Fibroblast of mammary gland (primary cell): ENCODE measurements at places on chromosomes 2 and 18.

- DNase-seq, result no peak
Observed at GRCh38 chr2:26978061-26978596, 7.7 kb downstream of the MAPRE3 start.

DNA sequence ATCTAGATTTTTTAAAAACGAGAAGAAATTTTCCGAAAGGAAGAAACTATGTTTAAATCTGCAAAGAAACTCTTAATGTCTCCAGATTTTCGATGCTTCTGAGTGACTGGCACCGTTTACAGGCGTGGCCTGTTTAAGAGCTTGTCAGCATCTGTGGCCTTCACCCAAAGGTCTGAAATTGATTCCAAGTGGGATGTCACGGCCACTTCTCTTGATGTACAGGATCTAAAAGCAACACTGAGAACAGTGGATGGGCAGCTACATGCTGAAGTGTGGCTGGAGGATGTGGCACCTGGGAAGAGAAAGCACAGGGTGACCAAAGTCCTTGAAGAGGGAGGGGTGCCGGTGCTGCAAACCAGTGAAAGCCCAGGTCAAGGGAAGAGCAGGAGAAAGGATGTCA is 28.0 kb downstream of the EMILIN2 start:
- no peak for DNase-seq

GRCh38 chr2:224025874-224026273 is 13.2 kb downstream of the SERPINE2 start:
- no peak for DNase-seq

DNA sequence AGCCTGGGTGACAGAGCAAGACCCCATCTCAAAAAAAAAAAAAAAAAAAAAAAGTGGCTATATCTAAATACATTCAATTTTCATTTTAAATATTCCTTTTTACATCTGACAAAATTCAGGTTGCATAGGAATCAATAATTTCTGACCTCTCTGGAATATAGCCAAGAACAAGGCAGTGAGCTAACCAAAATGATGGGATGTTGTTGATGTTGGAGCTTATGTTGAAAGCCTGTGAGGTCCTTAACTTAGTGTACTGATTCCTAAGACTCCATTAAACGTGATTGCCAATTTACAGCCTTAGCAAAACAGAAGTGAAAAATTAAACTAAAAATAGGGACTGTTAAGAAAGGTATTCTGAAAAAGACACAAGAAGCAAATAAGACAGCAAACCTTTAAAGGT is 109.6 kb downstream of the MEP1B start:
- DNase-seq, result peak; percentile 33

DNA sequence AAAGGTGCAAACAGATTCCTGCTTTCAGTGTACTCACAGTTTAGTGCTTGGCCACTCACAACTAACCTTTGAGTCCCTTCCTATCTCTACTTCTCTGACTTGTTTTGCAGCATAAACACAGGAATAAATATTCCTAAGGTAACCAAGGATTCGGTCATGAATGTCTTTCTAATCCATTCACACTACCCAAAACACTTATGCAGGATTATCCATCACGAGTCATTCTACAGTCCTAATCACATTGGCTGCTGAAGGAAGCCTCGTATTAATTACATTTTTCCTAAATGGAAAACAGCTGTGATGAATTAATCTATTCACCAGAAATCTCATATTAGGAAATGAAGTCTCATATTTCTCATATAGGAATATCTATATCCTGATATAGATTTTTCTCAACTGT is 16.3 kb downstream of the RDH14 start:
- peak; percentile 41 for DNase-seq

DNA sequence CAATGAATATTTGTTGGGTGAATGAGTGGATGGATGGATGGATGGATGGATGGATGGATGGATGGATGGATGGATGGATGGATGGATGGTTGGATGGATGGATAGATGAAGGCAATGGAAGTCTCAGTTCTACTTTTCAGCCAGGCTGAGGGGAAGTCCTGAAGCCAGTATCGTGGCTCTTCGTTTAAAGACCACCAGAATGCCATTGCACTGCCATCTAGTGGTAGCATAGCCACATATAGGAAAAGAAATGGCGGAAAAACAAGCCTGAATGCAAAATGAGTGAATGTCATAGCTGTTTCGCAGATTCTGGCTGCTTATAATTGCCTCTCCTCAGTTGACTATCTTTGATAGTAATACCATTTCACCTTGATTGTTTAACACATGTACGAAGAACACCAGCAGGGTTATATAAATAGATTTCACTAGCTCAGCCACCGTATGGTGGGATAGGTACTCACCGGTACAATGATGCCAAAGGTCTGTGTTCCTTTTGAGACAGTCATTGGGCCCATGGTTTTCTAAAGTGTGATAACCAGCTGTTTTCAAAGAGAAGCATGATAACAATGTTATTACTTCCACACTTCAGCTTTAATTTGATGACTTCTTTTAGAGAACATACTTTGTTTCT is 62.3 kb upstream of the GREB1L start:
- DNase-seq, result peak; percentile 79

DNA sequence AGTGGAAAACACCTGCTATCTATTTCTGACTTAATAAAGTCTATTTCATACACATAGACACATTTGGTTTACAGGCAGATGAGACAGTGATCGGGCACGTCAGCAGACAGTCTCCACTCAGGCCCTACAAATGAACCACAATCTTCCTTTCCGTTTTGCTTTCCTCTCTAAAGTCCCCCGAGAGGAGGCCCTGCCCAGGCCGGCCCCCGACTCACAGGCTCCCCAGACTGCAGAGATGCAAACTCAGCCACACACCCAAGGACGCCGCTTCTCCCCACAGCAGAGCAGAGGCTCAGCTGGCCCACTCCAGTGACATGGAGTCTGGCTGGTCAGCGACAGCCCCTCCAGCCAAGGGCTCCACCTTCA is 9.3 kb upstream of the MTERF4 start:
- no peak for DNase-seq

DNA sequence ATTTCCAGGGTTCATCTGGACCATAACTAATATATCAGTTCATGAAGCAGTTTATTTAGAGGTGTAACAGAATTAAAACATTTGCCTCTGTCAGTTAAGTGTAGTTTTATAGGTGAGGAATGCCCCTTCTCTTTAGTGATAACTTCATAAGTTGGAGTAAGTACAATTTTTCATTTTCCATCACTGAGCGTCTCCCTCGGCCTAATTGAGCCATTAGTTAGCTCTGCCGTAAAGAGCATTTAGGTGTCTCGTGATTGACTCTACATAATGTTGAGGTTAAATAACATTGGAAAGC is 88.4 kb downstream of the UGGT1 start:
- DNase-seq, result no peak

- peak; percentile 25 for DNase-seq
Observed at GRCh38 chr2:75079575-75079974, 119.7 kb downstream of the TACR1 start.

- DNase-seq, result peak; percentile 40
Observed at GRCh38 chr2:156430236-156430979, 5.8 kb upstream of the GPD2 start.

GRCh38 chr2:147630585-147630984 is 214.2 kb upstream of the ACVR2A start:
- DNase-seq, result peak; percentile 9

- peak; percentile 86 for DNase-seq
Observed at GRCh38 chr2:55425431-55425831, 5.8 kb upstream of the CCDC88A start.

DNA sequence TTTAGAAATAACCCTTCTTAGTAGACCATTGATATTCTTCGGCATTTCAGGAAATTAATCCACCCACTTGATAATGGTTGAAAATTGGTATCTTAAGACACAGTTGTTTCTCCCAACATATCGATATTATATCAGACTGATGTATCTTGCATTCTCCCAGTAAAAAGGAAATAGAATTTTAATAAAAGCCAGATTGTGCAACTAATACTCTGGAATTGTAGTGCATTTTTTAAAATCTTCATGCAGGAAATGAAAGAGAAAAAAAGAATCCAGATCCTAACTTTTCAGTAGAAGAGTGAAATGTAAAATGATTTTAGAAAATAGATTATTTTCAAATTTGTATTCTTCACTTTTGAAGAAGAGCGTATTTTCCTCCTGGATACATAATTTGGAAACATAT is 1168.4 kb downstream of the DPP10 start:
- DNase-seq, result no peak

GRCh38 chr2:586641-587076 is 90.5 kb downstream of the TMEM18 start:
- no peak for DNase-seq

DNA sequence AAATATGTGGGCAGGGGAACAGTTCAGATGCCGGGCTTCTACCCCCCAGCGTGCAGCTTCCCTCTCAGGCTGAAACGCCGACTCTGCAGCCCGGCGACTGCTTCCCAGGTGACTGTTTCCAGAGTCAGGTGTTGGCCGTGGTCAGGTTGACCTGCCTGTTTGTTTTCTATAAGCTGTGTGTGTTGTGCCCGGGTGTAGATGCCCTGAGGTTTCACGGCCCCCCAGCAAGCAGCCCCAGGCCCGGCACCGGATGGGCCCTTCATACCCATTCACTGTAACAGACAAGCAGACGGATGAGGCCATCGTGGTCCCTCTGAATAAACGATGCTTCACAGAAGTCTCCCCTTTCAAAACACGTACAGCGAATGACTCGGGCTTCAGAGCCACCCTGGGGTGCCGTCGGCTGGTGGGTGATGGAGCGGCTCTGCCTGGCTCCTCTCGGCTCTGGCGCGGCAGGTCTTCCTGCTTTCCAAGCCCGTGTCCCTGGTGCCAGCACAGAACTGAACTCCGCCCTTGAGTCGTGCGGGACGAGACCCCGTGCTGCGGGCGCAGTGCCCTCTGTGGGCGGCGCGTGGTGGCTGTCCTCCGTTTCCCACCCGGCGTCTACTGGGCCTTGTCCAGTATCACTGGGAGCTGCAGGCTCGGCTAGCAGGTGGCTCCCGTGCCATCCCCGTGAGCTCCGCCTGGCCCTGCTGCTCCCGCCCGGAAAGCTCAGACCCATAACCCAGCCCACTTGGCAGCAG is 15.0 kb upstream of the KCNG2 start:
- no peak for DNase-seq

GRCh38 chr2:217839073-217839749 is 163.6 kb downstream of the TNS1 start:
- no peak for DNase-seq

DNA sequence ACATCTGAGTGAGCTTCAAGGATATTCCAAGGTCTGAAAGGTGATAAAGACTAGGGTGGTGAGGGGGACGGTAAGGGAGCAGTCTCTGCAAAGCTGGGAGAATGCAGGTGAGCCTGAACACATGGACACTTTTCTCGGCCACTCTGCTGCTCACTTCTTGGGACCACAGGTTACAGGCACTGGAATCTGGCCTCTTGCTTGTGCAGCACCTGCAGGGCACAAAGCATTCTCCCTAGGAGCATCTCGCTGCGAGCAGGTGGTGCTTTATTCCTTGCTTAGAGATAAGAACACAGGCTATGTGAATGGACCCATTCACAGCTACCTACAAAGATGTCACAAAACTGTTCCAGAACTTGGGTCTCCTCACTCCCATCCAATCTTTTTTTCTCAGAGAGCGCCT is 153.2 kb downstream of the DDX1 start:
- DNase-seq, result no peak

GRCh38 chr2:211281430-211282073 is 725.2 kb downstream of the CPS1 start:
- DNase-seq, result no peak

DNA sequence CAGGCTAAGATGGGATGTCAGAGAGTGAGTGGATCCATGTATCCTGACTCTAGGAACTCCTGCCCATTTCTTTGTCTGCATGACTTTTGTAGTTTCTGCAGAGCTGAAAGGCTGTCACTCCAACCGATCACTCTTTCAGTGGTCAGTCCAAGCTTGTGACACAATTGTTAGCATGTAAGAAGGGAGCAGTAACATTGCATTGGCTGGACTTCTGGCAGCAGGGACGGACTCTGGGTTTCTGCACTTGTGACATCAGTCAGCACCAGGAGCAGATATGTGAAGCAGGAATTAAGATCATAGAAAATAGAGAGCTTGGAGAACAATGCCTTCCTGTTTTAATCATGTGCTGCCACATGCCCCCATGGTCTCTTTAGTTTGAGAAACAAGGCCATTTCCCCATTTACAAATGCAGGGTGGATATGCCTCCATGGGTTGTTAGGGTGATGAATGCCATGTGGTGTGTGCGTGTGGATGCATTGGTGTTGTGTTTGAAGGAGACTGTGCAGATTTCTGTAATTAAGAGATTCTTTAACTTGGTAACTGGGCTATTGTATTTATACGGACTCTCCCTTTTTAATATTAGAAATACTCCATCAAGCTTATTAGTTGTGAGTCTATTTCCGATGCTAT is 214.3 kb upstream of the EPHA4 start:
- DNase-seq, result no peak

- DNase-seq, result no peak
Observed at GRCh38 chr2:111054791-111055691, 65.7 kb upstream of the BCL2L11 start.

- no peak for DNase-seq
Observed at GRCh38 chr2:97781981-97782380, 68.6 kb downstream of the ZAP70 start.

DNA sequence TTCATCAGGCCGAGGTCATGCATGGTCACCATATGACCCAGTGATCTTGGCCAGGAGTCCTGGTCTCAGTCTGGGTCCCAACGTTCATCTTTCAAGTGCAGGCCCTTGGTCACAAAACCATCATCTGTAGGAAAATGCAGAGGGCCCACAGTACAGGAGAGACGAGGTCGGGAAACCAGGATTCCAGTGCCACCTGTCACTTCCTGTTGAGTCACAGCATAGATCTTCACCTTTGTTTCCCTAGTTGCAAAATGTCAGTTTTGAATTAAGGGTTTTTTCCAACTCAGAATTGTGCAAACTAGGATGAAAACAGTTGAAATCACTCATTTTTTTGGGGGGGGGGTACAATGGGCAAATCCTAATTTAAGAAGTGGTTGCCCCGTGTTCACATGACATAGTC is 162.2 kb downstream of the INSIG2 start:
- no peak for DNase-seq

GRCh38 chr2:206084439-206084869 is 1.5 kb downstream of the INO80D start:
- peak; percentile 86 for DNase-seq

- DNase-seq, result peak; percentile 36
Observed at GRCh38 chr2:42777883-42778805, 14.2 kb upstream of the OXER1 start.

DNA sequence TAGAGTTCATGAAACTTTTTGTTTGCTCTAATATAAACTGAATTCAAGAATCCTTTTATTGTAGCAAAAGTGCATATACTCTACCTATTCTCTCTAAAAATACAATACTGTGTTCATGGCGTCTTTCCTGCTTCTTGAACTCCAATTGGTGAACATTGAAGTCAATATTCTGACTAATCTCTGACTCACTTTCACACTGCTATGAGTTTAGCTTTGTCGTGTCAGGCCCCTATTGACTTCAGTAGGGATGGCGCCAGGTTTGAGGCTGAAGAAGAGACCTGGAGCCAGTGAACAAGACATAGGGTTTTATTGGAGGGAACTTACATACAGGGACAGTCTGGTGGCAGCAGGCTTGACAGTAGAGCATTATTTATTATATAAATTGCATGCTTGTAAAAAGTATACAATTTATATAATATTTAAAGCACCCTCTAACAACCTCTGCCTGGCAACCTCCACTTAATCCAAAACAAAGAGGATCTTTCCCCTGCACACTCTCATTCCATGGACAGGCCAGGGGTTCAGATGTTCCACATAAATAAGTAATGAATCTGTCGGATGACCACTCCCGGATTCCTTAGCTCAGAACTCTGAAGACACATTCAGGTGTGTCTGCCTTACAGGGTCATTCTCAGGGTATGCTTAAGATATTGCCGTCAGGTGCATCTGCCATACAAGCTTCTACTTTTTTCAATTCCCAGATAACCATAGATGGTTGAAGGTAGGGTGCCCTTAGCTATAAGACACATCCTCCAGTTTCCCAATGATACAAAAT is 141.0 kb downstream of the CERS6 start:
- peak; percentile 64 for DNase-seq

- no peak for DNase-seq
Observed at GRCh38 chr2:109454765-109455394, 158.9 kb downstream of the SEPTIN10 start.
